ENCODE measurements at places on chromosomes 7 and 10.

GRCh38 chr10:75620356-75620755 lies 188.9 kb downstream of the LRMDA start:
- DNase-seq = no peak

DNA sequence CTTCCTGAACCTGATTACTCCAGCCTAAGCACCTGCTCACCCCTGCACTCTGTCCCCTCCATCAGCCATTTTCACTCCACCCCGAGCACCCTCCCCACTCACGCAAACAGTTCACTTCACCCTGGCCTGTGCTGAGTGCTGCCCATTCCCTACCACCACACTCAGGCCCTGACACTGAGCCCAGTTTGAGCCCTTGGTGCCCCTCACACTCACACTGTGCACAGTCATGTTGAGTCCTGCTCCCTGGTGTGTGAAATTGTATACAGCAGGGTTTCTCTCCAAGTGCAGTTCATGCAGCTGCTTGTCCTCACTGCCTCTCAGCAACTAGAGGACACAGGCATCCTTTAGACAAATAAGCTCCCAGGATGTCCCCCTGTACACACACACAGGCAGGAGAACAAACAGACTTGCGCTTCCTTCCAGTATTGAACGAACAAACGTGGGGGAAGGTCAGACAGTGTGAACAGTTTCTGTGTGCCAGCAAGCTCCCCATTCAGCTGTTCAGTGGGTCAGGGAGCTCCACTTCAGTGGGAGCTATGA lies 6.8 kb downstream of the MYO1G start:
- DNase-seq = no peak

DNA sequence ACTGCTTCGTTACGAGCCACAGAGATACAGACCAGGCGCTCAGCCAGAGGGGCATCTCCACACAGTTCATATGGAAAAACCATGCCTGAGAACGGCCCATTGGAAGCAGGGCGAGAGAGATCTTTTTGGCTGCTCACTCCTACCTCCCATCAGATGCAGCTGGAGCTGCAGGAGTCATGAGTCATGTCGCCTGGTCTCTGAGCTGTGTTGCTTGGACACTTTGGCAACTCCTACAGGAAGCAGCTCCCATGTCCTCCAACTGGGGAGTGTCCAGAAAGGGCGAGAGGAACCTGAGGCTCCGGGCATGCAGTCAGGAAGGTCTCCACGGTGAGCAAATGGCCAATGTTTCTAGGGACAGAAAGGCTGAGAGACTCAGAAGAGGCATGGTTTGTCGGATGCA lies 24.9 kb downstream of the INSIG1 start:
- DNase-seq = no peak

DNA sequence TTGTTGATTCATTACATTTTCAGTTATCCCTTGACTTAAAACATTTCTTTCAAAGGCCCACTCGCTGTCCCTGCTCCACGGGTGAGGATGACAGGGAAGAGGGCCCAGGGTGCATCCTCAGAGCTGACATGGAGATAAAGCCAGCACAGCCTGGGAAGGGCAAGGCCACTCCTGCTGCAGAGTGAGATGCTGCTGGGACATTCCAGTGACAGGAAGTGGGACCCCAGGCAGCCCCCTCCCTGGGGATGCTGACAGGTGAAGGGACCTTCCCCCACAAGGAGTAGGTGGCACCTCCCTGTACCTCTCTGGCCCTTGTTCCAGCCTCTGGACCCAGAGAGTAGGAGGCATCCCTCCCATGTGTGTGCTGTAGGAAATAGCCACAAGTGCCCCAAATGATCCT lies 97.8 kb upstream of the DDC start:
- DNase-seq = no peak

GRCh38 chr7:116089293-116089692 lies 58.7 kb upstream of the TFEC start:
- no peak for DNase-seq

DNA sequence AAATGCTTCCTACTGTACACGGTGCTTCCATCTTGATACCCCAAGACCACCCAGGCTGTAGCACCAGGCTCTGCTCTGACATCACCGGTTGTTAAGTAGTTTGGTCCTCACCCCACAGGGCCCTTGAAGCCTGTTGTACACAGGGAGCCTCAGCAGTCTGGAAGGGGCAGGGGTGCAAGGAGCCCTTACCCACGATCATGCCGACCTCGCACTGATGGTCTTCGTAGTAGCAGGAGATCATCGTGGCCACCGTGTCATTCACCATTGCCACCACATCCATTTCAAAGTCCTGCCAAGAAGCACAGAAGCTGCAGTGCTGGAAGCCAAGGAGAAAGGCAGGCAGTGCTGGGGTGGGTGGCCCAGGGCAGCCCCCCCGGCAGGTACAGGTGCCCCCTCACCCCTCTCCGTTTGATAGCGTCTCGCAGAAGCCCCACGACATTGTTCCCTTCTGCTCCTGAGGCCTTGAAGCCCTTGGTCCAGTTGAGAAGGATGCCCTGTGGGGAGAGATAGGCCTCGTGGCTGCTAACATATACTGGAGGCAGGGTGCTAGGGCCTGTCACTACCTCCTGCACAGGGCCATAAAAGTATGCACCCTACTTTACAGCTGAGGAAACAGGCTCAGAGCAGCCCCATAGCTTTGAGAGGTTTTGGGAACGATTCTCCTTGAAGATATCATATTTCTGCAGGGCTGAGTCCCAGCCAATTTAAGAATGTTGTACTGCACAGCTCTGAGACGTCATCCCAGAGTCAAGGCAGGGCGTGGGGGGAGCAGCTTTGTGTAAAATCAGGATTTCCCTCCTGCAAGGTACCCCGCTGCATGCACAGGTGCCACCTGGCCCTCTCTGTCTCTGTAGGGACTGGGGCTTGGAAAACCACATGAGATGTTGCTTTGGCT lies 8.7 kb upstream of the MYL7 start:
- DNase-seq = no peak

DNA sequence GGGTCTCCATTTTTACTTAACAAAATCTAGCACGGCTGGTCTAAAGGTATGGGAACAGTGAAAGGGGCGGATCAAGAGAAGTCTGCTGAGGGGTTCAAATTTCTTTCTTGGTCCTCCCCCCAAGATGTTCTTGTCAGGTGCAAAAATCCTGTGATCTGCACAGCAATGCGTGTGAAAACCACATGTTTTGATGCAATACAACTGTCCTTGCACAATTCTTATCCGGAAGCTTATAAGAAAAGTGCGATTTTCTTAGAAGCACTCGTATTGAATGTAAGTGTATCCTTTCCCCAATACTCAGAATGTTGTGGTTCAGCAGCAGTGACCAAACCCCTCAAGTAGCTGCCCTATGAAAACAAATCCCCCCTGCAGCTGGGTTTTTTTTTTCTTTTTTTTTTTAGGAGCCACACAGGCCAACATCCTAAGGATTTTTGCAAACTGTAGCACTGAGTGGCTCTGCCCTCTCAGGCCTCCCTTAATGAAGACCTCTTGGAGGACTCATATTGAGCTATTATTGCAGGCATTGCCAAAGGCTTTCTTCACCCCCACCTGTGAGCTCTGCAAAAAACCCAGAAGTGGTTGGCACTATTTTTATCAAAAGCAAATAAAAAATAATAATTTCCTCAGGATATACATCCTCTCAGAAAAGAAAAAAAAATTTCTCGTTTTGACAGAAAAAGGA lies 151.9 kb upstream of the ITGB1 start:
- DNase-seq = no peak

DNA sequence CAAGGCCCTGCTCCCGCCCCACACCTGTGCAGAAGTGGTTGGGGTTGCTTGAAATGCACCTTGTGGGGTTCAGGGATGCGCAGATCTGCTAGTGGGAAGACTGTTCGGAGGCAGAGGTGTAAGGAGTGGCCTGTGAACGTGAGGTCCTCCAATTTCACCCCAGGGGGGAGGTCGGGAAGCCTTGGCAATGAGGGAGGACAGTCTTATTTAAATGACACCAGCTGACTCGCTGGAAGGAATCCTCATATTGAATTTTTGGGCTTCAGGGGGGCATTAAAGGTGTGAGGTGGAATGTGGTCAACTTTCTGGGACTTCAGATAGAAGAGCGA lies 218.8 kb upstream of the CELF2 start:
- DNase-seq = no peak

GRCh38 chr10:86446440-86446839 lies 75.2 kb downstream of the WAPL start:
- no peak for DNase-seq

DNA sequence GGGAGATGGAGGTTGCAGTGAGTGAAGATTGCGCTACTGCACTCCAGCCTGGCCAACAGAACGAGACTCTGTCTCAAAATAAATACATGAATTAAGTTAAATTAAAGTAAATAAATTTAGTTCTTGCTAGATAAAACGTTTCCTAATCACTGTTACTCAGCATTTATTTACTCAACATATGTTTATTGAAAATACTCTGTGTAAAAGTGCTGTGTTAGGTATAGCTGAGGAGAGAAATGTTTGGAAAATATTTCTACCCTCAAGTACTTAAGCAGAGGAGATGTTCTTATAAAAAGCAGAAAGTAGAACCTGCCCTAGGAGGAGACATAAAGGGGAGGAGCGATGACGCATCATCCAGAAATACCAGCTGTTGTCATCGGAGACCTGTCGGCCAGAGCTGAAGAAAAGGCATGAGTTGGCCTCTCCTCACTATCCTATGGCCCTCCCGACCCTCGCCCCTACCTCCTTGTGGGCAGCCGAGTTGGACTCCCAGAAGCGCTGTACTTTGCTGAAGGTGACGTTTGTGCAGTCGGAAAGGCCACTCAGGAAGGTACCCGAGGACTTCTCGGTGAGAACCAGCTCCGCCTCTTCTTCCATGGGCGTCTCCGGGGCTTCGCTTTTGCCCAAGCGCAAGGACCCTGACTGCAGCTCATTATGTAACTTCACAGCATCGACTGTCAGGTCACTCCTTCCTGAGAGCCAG lies 1.1 kb downstream of the RRP12 start:
- peak; percentile 33 for DNase-seq

GRCh38 chr7:123271856-123272255 lies 72.1 kb upstream of the SLC13A1 start:
- DNase-seq = no peak

GRCh38 chr10:120713573-120714205 lies 137.5 kb upstream of the WDR11 start:
- DNase-seq = no peak

GRCh38 chr7:111765751-111766643 lies 203.7 kb upstream of the IMMP2L start:
- no peak for DNase-seq

DNA sequence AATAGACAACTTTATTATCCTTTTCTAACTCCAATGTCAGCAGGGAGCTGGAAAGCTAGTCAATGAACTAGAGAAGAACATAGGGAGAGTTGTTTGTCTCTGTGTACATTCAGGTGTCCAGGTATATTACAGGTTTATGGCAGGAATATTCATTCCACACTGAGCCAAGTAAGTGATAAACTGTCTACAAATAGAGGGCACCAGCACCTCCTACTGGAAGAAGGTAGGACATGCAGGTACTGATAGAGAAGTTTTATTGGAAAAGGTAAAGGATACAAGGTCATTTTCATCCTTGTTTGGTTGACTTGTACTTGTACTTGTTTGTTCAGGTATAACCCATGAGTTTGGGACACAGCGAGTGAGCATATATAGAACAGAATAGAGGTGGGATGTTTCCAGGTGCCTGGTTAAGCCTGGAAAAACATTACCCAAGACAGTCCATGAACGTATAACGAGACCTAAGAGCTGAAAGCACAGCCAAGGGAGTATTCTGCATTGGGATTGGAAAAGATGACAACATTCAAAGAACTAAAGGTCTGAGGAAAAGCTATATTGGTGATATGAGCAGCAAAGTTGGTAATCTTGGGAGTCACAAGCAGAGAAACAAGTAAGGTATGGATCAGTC lies 61.4 kb upstream of the PPP1R3C start:
- DNase-seq = no peak

- no peak for DNase-seq
These were observed 25.2 kb upstream of the UBN2 start for GRCh38 chr7:139205843-139206242.

DNA sequence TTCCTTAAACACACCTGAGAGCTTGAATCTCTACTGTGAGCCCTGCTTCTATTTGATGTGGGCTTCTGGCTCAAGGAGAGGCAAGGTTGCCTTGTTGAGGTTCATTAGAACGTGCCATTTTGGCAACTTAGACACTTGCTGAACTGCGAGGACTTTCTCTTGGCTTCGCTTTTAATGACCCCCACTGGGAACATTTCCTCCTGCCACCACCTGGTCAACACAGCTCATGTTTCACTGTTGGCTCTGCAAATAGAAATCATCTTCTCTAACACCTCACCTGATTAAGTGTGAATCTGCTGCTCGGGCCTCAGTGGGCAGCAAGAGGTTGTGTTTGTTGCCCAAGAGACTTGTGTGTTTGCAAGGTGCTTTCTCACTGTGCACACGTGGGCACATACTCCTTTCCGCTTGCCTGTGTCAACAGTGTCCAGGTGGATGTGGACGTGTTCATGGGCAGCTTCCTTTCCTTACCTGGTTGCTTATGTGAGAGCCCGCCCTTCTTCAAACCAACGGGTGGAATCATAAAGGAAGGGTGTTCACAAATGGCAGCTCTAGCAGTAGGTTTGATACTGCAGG lies 147.0 kb downstream of the NRP1 start:
- no peak for DNase-seq

- DNase-seq = no peak
These were observed 700.3 kb downstream of the NRG3 start for GRCh38 chr10:82575318-82575717.

DNA sequence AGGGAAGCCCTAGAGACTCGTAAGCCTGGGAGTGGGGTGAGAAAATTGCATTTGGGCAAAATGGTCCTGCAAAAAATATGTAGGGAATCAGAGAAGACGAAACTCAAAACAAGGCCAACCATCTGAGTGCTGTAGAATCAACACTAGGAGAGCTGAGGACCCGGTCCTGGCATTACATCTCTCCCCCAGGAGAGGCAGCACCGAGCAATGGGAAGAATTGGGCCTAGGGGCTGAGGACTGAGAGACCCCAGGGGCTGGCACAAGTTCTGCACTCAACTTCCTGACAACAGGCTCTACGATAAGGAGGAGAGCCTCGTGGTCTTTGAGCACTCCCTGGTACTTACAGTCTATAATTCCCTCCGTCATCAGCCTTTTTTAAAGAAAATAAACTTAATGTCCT lies 47.6 kb downstream of the BPGM start:
- no peak for DNase-seq

- no peak for DNase-seq
These were observed 16.2 kb upstream of the NME8 start for GRCh38 chr7:37832194-37832593.

DNA sequence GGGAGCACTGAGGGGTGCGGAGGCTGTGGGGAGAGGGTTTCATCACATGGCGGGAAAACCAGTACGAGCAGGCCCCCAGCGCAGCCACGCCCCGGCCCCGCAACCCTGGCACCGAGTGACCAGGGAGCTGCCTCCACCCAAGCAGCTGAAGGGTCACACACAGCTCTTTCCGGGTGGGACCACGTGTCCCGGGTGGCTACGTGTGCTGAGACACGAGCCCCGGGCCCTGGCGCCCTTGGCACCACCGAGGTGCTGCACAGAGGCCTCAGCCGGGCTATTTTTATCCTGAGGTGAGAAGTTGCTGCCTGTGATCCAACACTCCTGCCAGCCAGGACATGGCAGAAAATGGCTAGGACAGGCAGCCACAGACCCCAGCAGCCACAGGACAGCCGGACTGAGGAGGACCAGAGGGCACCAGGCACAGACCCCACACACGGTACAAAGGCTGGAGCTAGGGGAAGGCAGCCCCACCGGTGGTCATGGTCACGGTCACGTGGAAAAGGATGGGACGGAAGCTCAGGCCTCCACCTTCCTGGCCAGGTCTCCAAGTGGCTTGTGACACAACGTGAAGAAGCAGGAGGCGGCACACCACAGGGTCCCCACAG lies 223.7 kb downstream of the MAD1L1 start:
- peak; percentile 6 for DNase-seq
